ENCODE measurements at places on chromosomes 13 and 19. TPM values are rescaled to one million over a fixed set of nuclear protein-coding genes. Genes with fewer than 3 reads are reported as not detected.
A peak's percentile ranks its signal among the peaks of the same experiment; 100 is the strongest.

Gene ZNF560
- total RNA-seq = not detected

- DNase-seq = peak; percentile 81
- H3K36me3 ChIP-seq = no peaks in the 10 kb centered on the region
- H3K4me1 ChIP-seq = peaks cover 11% of the 10 kb centered on the region
- no peaks in the 10 kb centered on the region for H3K27me3 ChIP-seq
- H3K27ac ChIP-seq = peak overlapping the region; percentile 72
- H3K4me3 ChIP-seq = no peak overlapping the region
Observed at GRCh38 chr19:41785653-41786052, 10.7 kb upstream of the CEACAM3 start.

DNA sequence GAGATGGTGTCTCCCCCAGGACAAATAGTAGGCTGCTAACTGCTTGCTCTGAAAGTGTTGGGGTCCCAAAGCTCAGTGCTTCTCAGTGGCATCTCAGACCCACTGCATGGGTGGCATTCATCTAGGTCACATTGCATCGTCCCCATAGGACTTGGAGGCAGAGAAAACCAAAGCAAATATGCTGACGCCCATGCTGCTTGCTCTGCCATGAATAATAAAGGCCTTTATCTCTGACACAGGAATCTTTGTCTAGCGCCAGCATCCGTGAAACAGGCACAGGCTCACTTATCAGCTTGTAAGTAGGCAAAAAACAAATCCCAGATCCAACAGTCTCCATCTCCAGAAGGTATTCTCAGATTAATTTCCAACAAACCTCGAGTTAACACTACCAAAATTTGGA, 18.9 kb upstream of the IPO5 start:
- no peaks in the 10 kb centered on the region for H3K36me3 ChIP-seq
- H3K4me1 ChIP-seq = no peaks in the 10 kb centered on the region
- DNase-seq = no peak

DNA sequence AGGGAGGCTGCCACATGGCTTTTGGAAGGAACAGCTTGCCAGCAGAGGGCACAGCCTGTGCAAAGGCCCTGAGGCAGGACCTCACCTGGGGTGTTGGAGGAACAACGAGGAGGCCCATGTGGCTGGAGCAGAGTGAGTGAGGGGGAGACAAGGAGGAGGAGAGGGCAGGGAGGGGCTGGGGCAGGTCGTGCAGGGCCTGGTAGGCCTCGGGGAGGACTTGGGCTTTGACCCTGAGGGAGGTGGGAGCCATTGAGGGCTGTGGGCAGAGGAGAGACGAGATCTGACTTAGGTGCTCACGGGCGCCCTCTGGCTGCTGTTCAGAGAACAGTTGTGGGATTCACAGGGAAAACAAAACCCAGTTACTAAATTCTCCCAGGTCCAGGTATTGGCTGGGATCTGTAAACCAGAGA, 25.2 kb downstream of the ZNRF4 start:
- no peak overlapping the region for H3K4me3 ChIP-seq
- H3K36me3 ChIP-seq = no peaks in the 10 kb centered on the region
- no peaks in the 10 kb centered on the region for H3K27me3 ChIP-seq

DNA sequence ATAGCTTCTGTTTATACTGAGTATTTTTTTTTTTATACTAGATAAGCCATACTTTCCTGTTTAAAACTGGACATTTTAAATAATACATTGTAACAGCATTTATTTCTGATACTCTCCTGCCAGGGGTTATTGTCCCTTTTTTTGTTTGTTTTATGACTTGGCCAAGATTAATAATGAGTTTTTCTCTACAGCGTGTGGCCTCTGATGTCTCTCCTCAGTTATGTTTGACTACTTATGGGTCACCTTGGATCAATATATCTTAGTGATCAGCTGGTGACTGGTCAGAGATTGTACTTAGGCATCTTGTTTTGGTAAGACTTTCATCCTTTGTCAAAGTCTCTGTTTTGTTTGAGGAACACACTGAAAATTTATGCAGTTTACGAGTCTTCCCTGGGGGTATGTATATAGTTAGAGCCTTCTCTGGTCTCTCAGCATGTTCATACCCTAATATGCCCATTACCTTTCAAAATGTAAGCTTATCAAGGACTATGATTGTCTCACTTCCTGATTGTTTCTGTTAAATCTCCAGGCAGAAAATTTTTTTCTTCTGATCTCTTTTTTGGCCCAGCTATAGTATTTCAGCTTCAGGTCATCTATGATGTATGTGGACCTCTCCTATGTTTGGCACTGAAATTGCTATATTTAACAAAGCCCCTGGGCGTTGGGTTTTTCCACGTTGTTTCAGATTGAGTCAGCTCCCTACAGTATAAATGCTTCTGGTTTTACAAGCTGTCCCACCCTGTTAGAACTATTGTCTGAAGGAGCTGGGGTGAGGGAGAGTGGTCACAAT, 87.9 kb downstream of the URI1 start:
- no peak overlapping the region for H3K27ac ChIP-seq
- no peak for DNase-seq
- H3K4me1 ChIP-seq = no peaks in the 10 kb centered on the region
- H3K4me3 ChIP-seq = no peak overlapping the region
- no peaks in the 10 kb centered on the region for H3K36me3 ChIP-seq
- H3K27me3 ChIP-seq = no peaks in the 10 kb centered on the region

- H3K4me1 ChIP-seq = no peaks in the 10 kb centered on the region
- H3K36me3 ChIP-seq = no peaks in the 10 kb centered on the region
- no peak for DNase-seq
- no peaks in the 10 kb centered on the region for H3K27me3 ChIP-seq
- H3K4me3 ChIP-seq = no peak overlapping the region
- H3K27ac ChIP-seq = no peak overlapping the region
Observed at GRCh38 chr13:31598990-31599389, 140.3 kb upstream of the RXFP2 start.

Gene NHLRC3
- 23.8 TPM for total RNA-seq
